Central memory CD8-positive, alpha-beta T cell (primary cell): ENCODE measurements at places on chromosomes 12 and 14.

GRCh38 chr14:86597279-86597678, 1067.3 kb downstream of the FLRT2 start:
- no peak for DNase-seq

DNA sequence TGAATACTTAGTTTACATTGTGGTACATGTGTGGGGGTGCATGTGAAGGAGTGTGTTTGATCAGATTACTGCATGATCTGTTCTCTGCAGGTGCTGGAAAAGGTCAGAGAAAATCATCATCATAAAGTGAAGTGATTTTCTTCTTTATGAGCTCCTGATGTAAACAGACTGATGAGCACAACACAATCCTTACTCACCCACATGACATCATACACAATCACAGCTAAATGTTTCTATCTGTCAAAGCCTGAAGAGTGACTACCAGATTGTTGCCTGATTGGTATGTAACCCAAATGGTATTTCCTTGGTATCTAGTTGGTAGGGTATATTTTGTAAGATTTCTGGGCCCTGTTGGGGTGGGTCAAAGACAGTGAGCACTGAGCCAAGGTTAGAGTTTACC, 270.8 kb downstream of the FOXG1 start:
- DNase-seq, result no peak

- DNase-seq, result no peak
Measured at GRCh38 chr12:22974865-22975264, 349.9 kb downstream of the ETNK1 start.

- DNase-seq, result no peak
Measured at GRCh38 chr14:44846232-44846824, 115.4 kb downstream of the KLHL28 start.

GRCh38 chr12:2652401-2653081, 142.2 kb upstream of the FKBP4 start:
- no peak for DNase-seq

GRCh38 chr12:127729381-127729780, 537.6 kb upstream of the TMEM132C start:
- DNase-seq, result no peak

GRCh38 chr12:61863811-61864210, 396.4 kb upstream of the USP15 start:
- no peak for DNase-seq

DNA sequence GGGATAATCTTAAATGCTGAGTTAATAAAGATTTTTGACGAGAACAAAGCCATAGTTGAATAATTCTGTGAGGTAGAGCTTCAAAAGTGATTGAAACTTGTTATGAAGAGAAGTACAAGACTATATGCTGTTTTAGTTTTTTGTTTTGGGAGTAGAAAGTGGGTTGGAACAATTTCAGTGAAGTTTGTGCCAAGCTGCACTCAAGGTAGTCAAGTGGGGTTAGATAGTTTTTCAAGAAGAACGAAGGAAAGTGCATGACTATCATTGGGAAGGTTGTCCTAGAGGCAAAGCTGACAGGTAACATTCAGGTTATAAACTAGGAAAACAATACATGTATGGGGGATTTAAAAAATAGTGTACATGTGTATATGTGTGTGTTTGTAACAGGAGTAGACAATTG, 16.2 kb downstream of the FUT8 start:
- no peak for DNase-seq

- DNase-seq, result no peak
Measured at GRCh38 chr14:96077983-96078624, 38.9 kb downstream of the C14orf132 start.

GRCh38 chr12:69947897-69948296, 122.9 kb downstream of the MYRFL start:
- DNase-seq, result no peak

DNA sequence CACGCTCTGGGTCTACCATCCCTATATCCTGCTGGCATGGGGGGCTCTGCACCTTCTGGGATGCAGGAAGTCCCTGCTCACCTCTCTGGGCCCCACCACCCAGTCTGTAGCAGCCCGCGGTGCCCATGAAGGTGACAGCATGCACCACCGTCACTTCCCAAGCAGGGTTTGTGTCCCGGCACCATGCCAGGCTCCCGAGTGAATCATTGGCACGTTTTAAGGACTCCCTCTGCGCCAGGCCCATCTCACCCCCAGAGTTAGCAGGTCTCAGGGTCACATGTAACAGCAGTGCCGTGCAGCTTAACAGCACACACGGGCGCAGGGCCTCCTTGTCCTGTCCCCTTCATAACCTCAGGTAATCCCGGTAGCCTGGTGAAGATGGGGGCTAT, 19.9 kb downstream of the SETD1B start:
- no peak for DNase-seq

GRCh38 chr14:88384718-88385117, 739 bp upstream of the SPATA7 start:
- DNase-seq, result no peak

DNA sequence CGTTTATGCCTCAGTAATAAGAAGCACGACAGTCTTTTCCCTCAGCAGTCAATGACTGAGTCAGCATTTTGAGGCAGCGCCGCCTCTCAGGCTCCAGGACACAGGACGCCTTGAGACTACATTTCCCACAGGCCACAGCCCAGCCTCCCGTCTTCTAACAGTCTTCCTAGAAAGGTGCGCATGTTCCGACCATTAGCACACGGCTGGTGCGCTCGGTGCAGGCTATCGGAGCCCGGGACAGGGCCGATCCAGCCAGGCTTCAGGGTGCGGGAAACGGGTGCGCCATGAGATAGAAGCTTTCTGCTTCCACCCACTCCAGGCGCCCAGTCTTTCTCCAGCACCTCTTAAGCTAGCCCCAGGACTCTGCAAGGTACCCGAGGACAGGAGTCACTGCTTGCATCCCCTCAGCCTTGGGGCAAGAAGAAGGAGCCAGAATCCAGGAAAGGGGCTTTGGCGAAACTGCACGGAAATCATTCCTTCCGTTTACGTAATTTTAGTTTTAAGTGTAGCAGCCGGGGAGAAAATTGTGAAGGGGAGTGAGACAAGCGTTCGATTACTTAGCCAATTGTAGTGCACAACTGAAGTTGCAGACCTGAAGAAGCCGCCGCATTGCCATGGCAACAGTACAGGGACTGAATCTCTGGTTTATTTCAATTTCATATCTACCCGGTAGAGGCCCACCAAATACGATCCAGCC, 54.0 kb downstream of the ZNF641 start:
- DNase-seq, result no peak

GRCh38 chr14:66403183-66403582, 83.0 kb upstream of the CCDC196 start:
- no peak for DNase-seq

DNA sequence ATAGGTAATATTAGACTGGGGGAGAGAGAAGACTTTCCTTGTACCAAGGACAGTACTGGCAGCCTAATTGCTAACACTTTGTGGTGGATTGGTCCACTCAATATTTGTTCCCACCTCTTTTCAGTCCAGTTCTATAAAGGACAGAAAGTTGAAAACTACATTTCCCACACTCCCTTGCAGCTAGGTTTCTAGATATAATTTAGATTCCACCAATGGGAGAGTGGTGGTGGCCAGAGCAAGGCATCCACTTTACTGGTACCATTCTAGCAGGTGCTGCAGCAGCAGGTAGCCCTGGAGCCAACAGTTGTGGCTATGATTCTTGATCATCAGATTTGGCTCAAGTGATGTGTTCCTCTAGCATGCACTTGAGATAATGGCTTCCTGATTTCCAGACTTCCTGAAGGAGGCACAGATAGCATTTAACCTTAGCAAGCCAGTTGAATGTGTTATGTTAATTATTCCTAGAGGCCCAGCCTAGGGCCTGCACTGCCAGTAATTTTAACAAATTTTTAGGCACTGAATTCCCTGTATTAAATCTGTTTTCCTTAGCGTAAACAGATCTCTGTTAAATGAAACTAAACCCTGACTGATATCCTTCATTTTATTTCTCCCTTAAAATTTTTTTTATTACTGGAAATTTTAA, 24.4 kb downstream of the SLC38A1 start:
- DNase-seq, result no peak

GRCh38 chr12:21527451-21528180, 1.5 kb downstream of the SPX start:
- DNase-seq, result peak; percentile 28

DNA sequence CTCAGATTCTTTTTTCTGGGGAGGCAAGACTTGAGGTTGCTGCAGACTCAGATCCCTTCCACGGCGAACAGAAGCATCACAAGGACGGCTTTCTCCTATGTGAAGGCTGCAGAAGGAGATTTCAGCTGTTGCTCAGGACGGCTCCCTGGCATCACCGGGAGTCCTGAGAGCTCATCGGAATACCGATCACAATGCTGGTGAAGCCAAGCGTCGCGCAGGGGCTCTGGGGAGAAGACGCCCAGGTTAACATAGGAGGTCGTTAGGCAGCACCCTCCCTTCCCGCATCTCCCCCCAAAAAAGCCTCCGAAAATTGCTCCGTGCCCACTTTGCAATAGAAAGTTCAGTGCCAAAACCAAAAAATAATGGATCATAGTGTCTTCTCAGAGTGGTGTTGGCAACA, 127.2 kb upstream of the TMEM132D start:
- no peak for DNase-seq

DNA sequence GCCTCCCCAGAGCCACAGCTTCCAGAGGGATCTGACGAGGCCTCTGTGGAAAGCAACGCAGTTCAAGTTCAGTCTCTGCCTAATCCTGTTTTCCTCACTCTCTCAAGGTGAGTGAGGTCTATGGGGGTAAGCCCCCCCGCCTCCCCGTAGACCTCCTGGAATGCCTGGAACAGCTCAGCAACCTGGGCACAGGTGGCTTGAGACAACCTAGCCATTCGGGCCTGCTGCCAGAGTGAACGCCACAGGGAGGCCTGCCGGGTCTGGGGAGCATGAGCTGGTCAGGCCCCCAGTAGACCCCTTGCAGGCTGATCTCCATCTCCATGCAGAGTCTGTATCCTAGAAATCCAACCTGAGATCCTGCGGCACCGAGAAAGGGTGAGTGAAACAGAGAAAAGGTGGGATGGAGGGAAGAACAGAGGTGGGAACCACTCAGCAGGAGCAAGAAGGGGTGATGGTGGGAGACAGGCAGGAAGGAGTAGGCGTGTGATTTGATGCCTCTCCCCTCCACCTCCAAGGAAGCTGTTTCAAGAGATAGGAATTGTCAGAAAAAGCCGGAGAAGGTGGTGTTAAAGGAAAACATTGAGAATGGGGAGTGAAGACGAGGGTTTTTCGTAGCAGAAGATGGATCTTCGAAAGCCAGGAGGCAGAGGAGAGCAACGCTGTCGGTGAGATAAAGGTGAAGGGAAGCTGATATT, 123.1 kb upstream of the PRMT8 start:
- no peak for DNase-seq

- no peak for DNase-seq
Measured at GRCh38 chr12:70964867-70965510, 44.5 kb upstream of the PTPRR start.

DNA sequence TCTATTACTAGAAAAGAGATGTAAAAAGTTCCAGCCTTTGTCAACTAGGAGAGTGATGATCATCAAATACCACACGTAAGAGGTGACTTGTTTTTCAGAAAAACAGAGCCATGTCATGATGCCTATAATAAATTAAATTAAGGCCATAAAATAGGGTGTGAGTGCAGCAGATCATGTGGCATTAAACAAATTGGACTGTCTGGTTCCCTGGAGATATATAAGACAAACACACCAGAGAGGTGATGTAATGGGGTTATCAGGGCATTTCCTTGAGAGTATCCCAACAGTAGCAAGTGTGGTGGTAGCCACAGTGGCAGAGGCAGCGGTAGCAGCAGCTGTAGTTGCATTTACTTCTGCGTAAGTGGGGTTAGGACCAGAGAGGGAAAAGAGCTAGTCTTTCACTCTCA, 14.6 kb upstream of the GALNT6 start:
- no peak for DNase-seq
